Diencephalon (tissue), 1 donor: ENCODE measurements at places on chromosomes 12 and 14. TPM values are rescaled to one million over a fixed set of nuclear protein-coding genes. Genes with fewer than 3 reads are reported as not detected.

FAM90A1 gene
- not detected for total RNA-seq

FOXM1 gene
- total RNA-seq, result 2.5 TPM

KRT71 gene
- not detected for total RNA-seq

DCAF4 gene
- total RNA-seq, result 12.7 TPM

CPNE6 gene
- total RNA-seq, result 16.8 TPM

CCDC85C gene
- total RNA-seq, result 12.5 TPM

TMEM132C gene
- 8.1 TPM for total RNA-seq

PMEL gene
- total RNA-seq, result 0.69 TPM

PCED1B gene
- total RNA-seq, result 0.46 TPM

SLC17A8 gene
- 10.1 TPM for total RNA-seq

REM2 gene
- 5.5 TPM for total RNA-seq

ASB2 gene
- 1.4 TPM for total RNA-seq

TGFB3 gene
- total RNA-seq, result 12.9 TPM

GUCY2C gene
- total RNA-seq, result not detected

MBD6 gene
- 4.2 TPM for total RNA-seq

NXPH4 gene
- 4.4 TPM for total RNA-seq

LRP1 gene
- 114 TPM for total RNA-seq

TAS2R7 gene
- 0.69 TPM for total RNA-seq

ARID2 gene
- 41.5 TPM for total RNA-seq

LMNTD1 gene
- 4.6 TPM for total RNA-seq

GYS2 gene
- total RNA-seq, result not detected

PPP4R4 gene
- total RNA-seq, result 11.8 TPM

RPGRIP1 gene
- 0.69 TPM for total RNA-seq

RTN1 gene
- total RNA-seq, result 936 TPM

BTBD7 gene
- total RNA-seq, result 64.6 TPM
